ENCODE measurements at places on chromosomes 1 and 21.

DNA sequence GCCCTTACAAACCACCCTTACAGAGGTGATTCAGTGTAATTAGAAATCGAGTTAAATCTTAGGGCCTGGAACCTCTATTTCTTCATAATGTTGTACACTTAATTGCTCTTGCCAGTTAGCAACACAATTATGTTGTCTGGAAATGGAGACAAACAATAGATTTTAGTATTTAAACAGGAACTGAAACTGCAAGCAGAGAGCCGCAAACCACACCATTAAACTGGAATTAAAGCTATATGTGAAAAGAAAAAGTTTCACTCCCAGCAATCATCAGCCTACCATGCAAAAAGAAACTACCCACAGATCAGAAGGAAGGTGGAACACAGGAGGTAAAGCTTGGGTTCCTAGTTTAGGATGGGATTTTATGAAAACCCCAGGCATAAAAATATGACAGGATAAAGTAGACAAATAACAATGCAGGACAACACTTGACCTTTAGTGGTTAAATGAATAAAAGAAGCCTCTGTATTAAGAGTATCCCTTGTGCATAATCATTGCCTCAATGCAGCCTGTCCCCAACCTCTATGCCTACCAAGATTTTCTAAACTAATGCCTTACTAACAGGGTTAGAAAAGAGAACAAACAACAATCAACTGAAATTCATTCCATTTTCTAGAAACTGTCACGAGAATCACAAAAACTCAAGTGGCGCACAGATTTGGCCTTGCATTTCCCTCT, 304.3 kb upstream of the ESRRG start:
- no peak for ATAC-seq

DNA sequence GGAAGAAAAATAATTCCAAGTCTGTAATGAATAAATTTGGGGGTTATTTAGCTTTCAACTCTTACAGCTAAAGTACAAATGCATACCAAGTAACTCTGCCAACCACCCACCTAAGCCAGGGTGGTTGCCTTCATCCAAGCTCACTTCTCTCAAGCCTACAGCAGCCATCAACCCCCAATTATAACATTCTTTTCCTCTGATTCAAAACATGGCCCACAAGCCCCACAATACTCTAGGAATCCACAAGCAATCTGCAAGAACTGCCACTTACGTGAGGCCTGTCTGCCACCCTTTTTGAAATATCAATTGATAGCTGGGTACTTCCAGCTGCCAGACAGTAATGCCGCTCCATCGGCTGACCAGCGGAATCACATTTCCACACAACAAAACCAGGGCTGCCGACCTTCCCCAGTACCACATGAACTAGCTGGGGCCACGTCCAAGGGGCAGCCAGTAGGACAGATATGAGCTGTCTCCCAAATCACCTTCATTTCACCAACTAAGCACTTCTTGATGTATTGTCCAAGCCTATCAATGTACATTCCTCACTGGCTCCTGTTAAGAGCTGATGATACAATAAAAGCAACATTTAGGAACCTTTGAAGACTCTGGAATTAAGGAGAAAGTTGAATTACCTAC, 3.2 kb downstream of the LBR start:
- ATAC-seq: peak; percentile 3

DNA sequence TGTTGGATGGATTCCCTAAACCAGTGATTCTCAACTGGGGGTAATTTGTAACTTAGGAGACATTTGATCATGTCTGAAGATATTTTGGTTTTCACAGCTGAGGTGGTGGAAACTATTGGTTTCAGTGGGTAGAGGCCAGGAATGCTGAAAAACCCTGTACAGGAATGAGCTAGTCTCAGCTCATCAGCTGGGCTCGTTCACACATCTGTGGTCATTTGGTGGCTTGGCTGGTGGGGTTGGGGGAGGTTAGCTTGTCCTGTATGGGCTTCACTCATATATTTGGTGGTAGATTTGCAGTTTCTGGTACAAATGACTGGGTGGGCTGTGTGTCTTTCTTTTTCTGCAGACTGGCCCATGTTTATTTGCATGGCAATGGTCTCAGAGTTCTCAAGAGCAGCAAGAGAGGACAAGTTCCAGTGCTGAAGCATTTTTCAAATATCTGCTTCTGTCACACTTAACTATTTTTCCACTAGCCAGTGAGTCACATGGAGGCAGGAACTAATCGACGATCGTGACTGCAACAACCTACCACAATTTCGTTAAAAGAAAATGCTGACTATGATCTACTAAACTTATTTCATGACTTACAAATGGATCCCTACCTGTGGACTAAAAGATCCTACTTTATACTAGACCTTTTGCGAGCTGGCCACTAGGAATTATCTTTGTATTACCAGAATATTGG, 321.7 kb upstream of the PLXNA2 start:
- ATAC-seq: no peak

DNA sequence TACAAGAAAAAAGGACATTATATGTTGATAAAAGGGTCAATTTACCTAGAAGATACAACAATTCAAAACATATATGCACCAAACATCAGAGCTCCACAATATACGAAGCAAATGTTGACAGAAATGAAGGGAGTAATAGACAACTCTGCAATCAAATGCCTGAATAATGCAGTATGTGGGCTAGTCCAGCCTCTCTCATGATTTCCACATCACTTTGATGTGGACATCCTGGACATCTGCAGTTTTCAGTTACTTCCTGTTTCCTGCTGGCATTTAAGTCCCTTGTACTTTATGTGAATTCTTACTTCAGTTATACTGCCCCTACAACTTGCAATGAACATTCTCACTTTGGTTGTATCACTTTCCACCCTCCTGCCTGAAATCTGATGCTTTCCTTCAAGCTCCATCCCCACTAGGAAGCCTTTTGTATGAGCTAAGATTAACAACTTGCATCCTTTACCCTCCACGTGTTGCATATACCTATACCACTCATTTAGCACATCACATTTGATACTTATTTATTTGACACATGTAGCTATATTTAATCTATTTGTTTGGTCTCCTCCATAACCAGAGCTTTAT, 36.7 kb downstream of the DISC1 start:
- ATAC-seq: no peak

DNA sequence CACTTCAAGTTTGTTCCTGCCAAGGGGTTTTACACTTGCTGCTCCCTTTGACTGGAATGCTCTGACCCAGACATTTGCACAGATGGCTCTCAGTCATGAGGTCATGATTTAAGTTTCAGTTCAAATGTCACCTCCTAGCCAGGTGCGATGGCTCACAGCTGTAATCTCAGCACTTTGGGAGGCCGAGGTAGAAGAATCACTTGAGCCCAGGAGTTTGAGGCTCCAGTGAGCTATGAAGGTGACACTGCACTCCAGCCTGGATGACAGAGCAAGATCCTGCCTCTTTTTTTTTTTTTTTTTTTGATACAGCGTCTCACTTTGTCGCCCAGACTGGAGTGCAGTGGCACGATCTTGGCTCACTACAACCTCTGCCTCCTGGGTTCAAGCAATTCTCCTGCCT, 4.5 kb upstream of the ZMYM4 start:
- ATAC-seq: no peak

DNA sequence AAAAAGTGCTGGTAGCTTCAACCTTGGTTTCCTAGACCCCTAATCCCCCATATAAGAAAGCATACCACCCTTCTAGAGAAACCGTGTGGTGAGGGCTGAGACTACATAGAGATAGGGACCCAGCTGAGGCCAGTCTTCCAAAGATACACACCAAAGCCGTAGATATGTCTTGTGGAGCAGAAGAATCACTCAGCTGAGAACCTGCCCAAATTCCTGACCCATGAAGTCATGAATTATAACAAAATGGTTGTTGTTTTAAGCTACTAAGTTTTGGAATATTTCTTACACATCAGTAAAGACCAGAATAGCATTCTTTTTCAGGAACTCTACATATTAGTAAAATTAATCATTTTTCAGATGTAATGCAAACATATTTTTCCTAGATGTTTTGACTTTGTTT, 3.3 kb upstream of the SNRPE start:
- peak; percentile 13 for ATAC-seq

- peak; percentile 76 for ATAC-seq
Measured at GRCh38 chr1:94514095-94514727, 27.3 kb downstream of the F3 start.

DNA sequence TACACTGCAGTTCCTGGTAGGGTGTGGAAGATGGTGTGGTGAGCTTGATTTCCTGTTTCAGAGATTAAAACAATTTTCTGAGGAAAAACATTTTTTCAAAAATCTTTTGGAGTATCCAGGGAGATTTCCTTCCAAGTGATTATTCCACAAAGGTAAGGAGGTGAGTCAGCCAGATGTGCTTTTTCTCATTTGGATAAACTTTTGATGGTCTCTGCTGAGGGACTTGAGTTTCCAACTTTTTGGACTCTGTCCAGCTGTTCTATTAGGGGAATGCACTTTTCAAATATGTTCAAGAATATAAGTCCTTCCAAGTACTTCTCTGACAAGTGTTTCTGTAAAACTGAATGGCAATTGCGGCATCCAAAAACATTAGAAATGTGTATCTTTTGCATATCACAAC, 628.8 kb upstream of the ADAMTS5 start:
- ATAC-seq: no peak

DNA sequence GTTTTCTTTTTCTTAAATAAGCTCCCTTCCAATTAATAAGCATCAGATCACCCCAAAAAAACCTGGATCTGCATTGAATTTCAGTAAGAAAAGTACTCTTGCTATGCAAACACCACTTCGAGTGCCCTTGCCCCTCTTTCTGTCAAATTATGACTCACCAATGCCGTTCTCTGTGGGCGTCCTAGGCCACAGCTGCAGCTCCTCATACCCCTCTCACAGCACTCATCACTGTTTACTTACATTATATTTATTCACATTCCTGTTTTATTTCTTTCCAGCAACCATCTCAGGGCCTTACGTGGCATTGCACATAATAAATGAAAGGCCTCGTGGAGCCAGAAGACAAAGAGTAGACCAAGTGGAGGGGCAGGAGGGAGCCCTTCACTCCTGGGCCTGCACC, 99.1 kb upstream of the CTTNBP2NL start:
- no peak for ATAC-seq

DNA sequence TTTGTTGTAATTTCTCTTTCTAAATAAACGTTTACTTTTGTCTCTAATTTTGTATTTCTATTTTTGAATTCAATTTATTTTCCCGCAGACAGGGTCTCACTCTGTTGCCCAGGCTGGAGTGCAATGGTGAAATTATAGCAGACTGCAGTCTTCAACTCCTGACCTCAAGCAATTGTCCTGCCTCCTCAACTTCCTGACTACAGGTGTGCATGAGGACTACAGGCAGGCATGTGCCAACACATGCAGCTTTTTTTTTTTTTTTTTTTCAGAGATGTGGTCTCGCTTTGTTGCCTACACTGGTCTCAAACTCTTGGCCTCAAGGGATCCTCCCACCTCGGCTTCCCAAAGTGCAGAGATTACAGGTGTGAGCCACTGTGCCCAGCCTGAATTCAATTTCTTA, 36.7 kb upstream of the IL20 start:
- no peak for ATAC-seq

DNA sequence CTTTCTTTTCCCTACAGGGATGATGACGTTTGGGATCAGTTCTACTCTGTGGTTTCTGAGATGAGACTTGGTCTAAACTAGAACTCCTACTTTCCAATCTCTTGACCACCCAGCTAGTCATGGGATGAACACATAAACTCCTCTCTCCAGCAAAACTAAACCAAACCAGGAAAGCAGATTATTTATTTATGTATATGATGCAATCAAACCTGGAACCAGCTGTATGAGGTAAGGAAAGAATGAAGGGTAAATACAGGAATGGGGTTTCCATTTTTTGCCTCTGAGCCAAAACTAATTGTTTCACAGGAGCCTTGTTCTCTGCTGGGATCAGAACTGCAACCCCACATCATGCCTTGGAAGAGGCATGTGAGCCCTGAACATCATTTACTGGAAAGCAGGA, 3.3 kb upstream of the AGT start:
- ATAC-seq: no peak

DNA sequence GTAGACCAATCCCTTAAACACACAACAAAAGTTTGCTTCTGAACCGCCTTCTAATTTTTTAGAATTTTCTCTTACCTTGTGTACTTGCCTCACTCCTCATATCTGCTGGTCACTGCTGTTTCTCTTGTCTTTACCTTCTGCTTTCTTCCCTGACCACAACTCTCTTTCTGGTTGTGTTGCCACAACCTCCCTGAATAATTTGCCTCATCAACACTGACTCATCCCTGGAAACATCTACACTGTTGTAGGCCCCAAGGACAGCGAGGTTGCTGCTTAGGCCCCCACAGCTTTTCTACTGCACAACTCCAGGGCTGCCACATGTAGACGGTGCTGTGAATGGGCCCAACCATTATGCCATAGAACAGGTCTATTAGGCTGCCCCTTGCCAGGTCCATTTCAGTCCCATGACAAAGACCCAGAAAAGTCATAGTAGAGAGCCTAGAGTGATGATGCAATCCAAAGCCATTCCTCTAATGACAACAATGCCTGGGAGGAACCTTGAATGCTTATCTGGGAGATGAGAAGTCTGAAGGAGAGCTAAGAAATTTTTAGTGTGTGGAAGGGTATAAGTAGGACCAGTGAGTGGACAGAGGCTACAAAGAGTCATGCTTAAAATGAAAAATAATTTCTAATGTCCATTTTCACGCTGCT, 36.6 kb upstream of the LCE5A start:
- no peak for ATAC-seq

DNA sequence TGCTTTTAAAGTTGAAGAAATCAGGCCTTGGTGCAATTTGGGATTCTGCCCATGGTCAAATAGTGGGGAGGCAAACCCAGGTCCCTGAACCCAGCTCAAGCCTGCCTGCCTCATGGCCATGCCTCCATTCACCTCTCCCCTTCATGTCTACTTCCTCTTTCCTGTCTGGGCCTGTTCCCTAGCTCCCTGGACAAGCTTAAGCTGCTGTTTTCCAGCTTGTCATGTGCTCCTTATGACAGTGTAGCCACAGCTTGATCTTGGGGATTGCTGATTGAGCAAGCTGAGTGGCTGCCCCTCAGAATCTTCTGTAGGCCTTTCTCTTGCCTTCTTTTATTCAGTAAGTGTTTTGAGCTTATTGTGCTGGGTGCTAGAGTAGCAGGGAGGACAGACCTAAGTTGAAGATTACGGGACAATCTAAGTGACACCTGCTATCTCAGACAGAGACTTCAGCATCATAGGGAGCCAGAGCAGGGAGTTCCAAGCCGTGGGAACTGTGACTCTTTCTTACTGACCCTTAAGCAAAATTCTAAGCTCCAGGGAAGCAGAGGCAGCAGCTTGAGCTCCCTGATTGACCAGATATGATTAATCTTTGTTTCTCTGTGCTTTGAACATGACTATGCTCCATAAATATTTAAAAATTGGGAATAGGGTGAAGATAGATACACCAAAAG, 520 bp upstream of the MR1 start:
- ATAC-seq: peak; percentile 57

GRCh38 chr1:6635910-6636760, 11.5 kb downstream of the THAP3 start:
- no peak for ATAC-seq
